Tibial nerve (tissue), 4 donors: ENCODE measurements at places on chromosomes 2 and 18. TPM values are rescaled to one million over a fixed set of nuclear protein-coding genes. Genes with fewer than 3 reads are reported as not detected.

PIK3C3 gene
- 46.7 TPM for total RNA-seq

ANKRD30BL gene
- total RNA-seq, result not detected

GRCh38 chr2:144421606-144422510, 98.1 kb downstream of the ZEB2 start:
- peaks cover 20% of the 10 kb centered on the region for H3K4me1 ChIP-seq
- no peaks in the 10 kb centered on the region for H3K36me3 ChIP-seq
- H3K27me3 ChIP-seq, result no peaks in the 10 kb centered on the region
- peak overlapping the region; percentile 41 for H3K27ac ChIP-seq
- H3K4me3 ChIP-seq, result no peak overlapping the region
- DNase-seq, result no peak

- H3K36me3 ChIP-seq, result peaks cover 98% of the 10 kb centered on the region
- no peak for DNase-seq
- no peaks in the 10 kb centered on the region for H3K4me1 ChIP-seq
- H3K27me3 ChIP-seq, result no peaks in the 10 kb centered on the region
- no peak overlapping the region for H3K27ac ChIP-seq
Measured at GRCh38 chr2:47833516-47833968, 50.6 kb downstream of the MSH6 start.

DNA sequence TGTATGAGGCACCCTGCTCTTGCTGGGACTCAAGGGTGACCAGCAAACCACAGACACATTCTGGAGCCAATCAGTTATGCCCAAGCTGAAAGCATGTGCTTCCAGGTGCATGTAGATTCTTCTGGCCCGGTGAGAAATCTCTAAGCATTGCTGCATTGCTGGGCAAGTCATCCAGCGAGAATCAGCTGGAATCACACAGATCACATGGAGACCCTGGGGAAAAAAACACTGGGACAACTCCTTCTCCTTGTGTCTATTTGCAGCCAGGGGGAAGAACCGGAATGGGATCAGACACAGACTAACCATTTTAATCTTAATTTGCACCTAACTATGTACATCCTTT, 119.7 kb upstream of the KLF7 start:
- H3K4me1 ChIP-seq, result peaks cover 4% of the 10 kb centered on the region
- no peaks in the 10 kb centered on the region for H3K36me3 ChIP-seq
- H3K27me3 ChIP-seq, result no peaks in the 10 kb centered on the region
- DNase-seq, result no peak
- H3K27ac ChIP-seq, result no peak overlapping the region

DNA sequence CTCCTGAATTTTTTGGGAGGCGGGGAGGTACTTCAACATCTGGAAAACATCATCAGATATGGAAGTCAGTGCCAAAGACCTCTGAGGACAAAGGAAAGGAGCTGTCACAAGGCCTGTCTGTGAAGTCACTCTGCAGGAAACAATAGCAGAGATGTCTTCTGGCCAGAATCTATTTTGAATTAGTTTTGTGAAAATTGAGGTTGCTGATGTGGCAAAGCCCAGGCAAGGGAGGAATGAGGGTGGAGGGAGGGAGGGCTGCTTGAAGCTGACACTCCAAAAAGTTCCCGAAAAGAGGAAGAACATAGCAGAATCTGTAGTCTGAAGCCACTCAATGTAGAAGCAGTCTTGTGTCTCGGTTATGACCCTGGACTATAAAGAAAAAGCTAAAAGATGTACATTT, 151.1 kb upstream of the LHCGR start:
- no peak for DNase-seq
- H3K27me3 ChIP-seq, result no peaks in the 10 kb centered on the region
- peak overlapping the region; percentile 65 for H3K27ac ChIP-seq
- no peaks in the 10 kb centered on the region for H3K4me1 ChIP-seq
- no peak overlapping the region for H3K4me3 ChIP-seq
